ENCODE measurements at places on chromosomes 5 and 9.

DNA sequence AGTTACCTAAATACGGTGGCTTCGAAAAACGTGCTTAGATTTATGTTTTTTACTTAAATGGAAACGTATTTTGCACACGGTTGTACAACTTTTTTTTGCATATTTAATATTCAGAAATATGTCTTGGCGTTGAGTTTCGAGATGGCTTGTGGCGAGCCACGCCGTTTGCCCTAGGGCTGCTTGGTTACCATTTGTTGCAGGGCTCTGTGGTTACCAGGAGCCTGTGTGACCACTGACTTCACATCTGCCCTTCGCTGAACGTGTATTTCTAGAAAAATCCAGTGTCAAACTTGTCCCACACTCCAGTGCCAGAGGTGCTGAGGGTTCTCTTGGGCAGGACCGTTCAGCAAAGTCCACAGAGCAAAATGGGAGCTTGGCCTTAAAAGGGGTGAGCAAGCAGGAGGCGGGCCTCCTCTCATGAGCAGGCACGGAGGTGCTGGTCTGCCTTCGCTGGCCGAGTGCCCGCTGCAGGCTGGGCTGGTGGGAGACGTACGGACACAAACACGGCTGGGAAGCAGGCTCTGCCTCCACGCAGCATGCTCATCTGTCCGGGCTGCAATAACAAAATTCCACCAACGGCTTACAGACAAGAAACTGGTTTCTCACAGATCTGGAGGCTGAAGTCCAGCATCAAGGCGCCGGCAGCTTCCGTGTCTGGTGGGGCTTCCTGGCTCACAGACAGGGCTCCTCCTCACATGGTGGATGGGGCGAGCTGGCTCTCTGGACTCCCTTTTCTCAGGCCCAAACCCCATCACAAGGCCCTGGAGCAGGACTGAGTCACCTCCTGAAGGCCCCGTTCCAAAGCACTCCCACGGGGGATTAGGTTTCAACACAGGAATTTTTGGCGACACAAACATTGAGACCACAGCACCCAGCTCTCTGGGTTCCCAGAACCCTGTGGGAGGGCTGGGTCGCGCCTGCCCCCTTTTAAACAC, 5.4 kb downstream of the MRPL36 start:
- peak; percentile 68 for DNase-seq

DNA sequence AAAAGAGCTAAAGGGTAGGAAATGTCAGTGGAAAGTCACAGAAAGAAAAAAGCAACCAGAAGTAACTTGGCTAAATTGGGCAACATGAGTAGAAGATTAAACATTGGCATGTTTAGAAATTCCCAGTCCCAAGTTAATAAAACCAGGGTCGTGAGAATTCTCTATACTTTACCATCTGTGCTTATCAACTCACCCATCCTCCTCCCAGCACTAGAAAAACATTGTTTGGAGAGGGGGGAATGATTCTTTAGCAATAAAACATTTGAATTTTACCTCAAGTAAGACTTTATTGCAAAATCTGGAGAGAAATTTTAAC, 79.6 kb downstream of the PRKACG start:
- DNase-seq: no peak

DNA sequence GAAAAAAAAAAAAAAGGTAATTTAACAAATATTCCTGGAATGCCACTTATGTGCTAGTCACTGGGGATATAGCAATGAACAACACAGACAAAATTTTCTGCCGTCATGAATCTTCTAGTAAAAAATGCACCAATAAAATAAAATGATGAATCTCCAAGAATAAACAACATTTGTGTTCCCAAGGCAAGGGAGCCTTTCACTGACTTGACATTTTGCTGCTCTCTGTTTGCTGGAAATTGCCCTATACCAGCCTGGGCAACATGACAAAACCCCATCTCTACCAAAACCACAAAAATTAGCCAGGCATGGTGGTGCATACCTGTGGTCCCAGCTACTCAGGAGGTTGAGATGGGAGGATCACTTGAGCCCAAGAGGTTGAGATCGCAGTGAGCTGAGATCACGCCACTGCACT, 64.5 kb upstream of the ERBIN start:
- DNase-seq: peak; percentile 88

GRCh38 chr5:67338421-67338820, 141.8 kb upstream of the CD180 start:
- DNase-seq: peak; percentile 49

DNA sequence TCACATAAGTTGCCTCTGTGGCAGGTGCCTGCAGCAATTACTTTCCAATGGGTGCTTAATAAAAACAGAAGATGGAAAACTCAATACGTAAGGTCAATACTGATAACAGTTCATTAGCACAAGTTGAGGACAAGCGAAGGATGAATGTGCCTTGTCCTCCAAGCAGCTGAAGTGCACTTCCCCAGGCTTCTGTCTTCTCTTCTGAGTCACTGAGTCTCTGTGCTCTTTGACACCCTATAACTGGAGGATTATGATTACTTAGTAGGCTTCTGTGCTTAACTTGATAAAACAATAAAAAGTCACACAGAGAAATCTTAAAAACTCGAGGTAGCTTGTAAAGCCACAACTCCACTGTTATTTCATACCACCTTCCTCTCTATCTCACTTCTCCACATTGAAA, 216.6 kb upstream of the ADCY2 start:
- no peak for DNase-seq

DNA sequence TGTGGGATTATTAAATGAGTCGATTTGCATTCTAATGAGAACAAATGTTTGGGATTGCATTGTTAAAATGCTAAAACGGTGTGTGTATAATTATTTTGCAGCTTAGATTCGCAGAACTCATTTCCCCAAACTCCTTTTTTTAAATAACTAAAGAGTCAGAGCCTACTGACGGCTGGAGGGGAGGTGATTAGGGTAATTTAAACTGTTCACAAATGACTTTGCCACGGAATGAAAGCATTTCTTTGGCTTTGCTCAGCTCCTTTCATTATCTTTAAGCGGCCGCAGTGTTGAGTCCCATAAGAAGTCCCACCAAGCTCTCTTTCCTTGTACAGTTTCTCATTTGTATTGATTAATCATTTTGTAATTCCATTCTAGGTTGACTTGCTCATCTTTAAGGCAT, 1632.8 kb downstream of the MAT2B start:
- DNase-seq: no peak

DNA sequence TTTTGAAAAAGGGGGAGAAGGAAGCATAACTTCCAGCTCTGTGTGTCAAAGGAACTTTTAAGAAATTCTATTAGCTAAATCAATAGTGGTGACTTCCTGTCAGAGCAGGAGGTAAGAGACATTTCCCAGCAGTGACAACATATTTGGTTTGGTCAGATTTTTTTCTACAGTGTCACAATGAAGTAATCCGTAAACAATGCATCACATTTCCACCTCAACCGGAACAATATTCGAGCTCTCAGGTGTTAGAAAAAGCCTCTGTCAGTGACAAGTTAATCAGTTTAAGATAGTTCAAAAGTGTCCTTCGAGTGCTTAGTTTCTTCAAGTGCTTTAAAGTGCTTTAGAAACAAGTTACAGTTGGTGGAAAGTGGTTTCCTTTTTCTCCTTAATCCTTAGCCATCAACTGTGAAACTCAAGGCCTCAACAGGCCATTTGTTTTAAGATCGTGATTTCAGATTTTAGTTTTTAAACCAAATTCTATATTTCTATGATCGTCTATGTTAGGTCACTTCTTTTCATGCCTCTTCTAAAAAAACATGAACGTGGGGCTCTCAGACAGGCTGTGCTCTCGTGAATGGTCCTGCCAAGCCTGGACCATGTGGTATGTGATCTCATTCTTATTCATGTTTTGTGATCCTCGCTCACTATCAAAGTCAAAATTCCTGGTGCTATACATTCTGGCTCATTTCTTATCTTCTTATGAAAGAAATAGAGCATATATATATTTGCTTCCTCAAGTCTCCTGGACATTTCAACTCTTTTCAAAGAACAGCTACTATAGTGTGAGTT, 181.9 kb upstream of the HMHB1 start:
- DNase-seq: peak; percentile 66

DNA sequence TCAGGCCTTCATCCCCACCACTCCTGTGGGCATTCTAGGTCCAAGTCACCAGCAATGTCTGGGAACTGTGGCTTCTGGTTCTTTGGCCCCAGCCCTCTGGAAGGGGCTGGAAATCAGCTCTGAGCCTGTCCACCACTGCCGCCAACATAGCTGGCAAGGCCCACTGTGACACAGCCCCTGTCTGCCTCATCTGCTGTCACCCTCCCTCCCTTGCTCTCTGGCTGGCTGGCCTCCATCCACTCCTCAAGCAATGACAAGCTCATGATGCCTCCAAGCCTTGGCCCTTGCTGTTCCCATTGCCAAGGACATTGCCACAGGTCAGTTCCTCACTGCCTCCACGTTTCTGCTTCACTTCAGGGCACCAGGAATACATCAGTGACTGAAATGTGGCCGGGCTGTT, 93.7 kb downstream of the LHX2 start:
- no peak for DNase-seq

DNA sequence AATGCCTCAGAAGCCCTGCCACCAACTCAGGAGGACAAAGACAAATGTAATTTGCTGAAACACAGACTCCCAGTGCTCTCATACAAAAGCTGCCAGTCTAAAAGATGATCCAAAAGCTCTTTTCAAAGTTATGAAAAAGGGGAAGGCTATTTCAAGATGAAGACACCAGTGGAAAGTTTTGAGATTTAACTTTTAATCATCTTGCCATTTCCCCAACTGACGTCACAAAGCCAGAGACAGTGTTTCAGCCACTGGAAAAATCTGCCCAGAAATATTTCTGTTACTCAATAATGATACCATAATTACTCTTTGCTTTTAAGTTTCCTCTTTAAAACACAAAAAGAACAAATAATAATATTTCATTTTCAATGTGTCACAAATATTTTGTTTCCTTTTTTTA, 20.9 kb downstream of the ENG start:
- peak; percentile 71 for DNase-seq

GRCh38 chr5:98483301-98483685, 290.2 kb upstream of the RGMB start:
- peak; percentile 84 for DNase-seq

GRCh38 chr5:6125781-6126180, 252.6 kb downstream of the MED10 start:
- no peak for DNase-seq

DNA sequence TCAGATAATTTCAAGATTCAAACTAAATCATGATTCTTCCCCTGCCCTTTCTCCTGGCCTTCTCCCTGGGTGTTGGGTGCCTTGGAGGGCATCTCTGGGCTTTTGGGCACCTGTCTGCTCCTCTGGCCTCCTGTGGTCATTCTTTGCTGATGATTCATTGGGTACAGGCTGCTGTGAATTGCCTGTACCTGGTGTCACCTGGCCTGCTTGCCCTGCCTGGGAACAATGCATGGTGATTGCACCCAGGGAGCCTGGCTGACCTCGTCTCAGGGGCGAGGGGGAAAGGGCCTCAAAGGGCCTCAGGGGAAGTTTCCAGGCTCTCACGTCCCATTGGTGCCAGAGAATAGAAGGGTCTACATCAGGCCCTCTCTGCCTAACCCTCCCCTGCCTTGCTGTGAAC, 20.1 kb upstream of the CKMT2 start:
- DNase-seq: no peak

- no peak for DNase-seq
Measured at GRCh38 chr5:174777583-174777982, 53.2 kb downstream of the MSX2 start.

GRCh38 chr9:4812858-4813257, 20.1 kb downstream of the RCL1 start:
- DNase-seq: no peak

DNA sequence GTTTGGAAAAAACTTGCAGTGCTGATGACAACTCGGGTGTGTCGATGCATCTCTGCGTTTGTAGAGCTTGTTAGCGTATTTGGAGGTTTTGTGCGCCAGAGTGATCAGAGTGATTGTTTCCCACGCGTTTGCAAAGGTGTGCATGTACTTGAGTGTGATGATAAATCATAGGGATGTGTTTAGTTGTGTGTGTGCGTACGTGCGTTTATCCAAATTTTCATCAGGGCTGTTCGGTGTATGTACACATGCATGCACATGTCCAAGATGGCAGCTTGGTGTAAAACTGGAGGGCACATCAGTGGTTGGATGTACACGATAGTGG, 248 bp upstream of the C1QTNF2 start:
- no peak for DNase-seq

DNA sequence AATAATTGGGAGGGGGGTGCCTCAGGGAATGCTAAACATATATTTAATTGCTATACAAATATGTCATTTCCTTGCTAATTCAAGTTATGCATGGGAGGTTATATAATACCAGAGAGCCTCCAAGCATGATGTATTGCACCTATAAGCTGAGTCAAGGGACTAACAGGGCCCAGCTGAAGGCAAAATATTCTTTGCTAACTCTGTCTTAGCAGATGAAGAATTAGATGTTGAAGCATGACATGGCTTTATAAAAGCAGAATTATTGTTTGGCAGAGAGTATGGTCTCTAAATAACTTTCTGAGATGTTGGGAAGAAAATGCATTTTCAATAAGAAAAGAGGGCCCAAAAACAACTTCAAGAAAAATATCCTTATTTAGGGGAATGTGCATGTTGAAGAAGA, 60.4 kb downstream of the SGCD start:
- no peak for DNase-seq

- peak; percentile 49 for DNase-seq
Measured at GRCh38 chr5:54883374-54884194, 101.8 kb downstream of the ESM1 start.

GRCh38 chr9:75826314-75826713, 64.2 kb upstream of the PCSK5 start:
- DNase-seq: no peak

DNA sequence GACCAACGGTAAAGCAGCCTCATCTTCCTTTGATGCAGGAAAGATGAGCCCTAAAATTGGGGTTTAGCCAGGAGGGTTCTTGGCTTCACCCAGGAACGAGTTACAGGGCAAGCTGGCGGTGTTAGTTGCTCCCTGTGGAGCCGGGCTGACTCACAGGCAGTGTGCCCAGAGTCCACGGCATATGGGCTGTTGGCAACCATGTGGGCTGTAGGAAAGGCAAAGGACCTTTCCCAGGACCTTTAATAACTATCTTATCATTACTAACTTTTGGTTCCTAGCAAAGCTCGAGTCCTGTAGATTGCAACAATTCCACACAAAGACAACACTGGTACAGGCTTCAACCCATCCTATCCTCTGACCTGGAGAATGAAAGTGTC, 29.8 kb upstream of the CLPTM1L start:
- peak; percentile 26 for DNase-seq

DNA sequence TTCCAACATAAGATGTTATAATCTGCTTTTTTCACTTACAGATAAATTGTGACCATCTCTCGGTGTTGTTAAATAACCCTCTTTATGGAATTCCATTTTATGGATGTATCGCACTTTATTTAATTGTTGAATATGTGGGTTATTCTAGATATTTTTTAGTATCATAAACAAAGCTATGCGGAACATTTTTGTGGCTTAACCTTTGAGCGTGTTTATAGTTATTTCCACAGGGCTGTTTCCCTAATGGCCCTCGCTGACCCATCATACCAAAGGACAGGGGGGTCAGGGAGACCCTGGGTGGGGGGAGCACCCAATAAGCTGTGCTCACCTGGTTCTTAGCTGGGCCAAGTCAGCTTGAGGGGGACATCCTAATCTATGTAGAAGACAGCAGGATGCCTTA, 65.3 kb downstream of the NDST1 start:
- no peak for DNase-seq

Data from fibroblast of the aortic adventitia (primary cell).